ENCODE measurements at places on chromosomes 2 and 18. TPM values are rescaled to one million over a fixed set of nuclear protein-coding genes. Genes with fewer than 3 reads are reported as not detected.

DNA sequence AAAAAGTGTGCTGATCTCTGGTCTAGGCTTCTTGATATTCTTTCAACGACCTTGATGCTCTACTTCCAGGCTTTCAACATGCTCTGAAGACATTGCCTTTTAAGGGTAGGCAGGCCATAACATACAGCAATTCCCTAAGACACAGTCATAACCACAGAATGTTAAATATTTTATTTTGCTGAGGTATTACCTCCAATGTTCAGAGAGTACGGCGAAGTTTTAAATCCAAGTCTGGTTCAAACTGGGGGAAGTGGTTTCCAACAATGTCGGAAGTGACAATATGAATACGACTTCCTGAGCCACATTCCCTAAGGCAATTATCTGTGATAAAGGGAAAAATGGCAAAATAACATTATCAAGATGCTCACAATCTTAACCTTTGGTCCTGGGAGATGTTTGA is 1077.9 kb upstream of the PIK3C3 start:
- no peak overlapping the region for H3K27ac ChIP-seq
- no peak for DNase-seq
- no peaks in the 10 kb centered on the region for H3K36me3 ChIP-seq

GRCh38 chr2:115165529-115166109 is 723.2 kb downstream of the DPP10 start:
- DNase-seq, result peak; percentile 68
- H3K4me1 ChIP-seq, result no peaks in the 10 kb centered on the region
- no peaks in the 10 kb centered on the region for H3K36me3 ChIP-seq
- peaks cover 12% of the 10 kb centered on the region for H3K27me3 ChIP-seq
- no peak overlapping the region for H3K27ac ChIP-seq

GRCh38 chr2:127887776-127888130 is 2.0 kb upstream of the AMMECR1L start:
- no peaks in the 10 kb centered on the region for H3K27me3 ChIP-seq
- H3K36me3 ChIP-seq, result no peaks in the 10 kb centered on the region
- no peak overlapping the region for H3K4me3 ChIP-seq
- peak overlapping the region; percentile 92 for H3K27ac ChIP-seq
- DNase-seq, result no peak

Gene MC2R
- total RNA-seq, result not detected

- no peak for DNase-seq
- peaks cover 22% of the 10 kb centered on the region for H3K4me1 ChIP-seq
- H3K36me3 ChIP-seq, result no peaks in the 10 kb centered on the region
- no peak overlapping the region for H3K27ac ChIP-seq
- no peak overlapping the region for H3K4me3 ChIP-seq
These were observed 7.0 kb downstream of the ASAP2 start for GRCh38 chr2:9213477-9214051.

Gene RGPD3
- 0.27 TPM for total RNA-seq

GRCh38 chr2:105432749-105433148 is 33.9 kb upstream of the FHL2 start:
- no peak overlapping the region for H3K4me3 ChIP-seq
- H3K36me3 ChIP-seq, result no peaks in the 10 kb centered on the region
- H3K27me3 ChIP-seq, result no peaks in the 10 kb centered on the region
- H3K4me1 ChIP-seq, result no peaks in the 10 kb centered on the region

Gene UGT1A7
- 0.07 TPM for total RNA-seq

Gene SRSF7
- 113 TPM for total RNA-seq

All from hepatocyte (in vitro differentiated cells).